A549 (cell line): ENCODE measurements at places on chromosomes 5 and 9. TPM values are rescaled to one million over a fixed set of nuclear protein-coding genes. Genes with fewer than 3 reads are reported as not detected.

GRCh38 chr9:113381909-113382411 is 5.2 kb upstream of the HDHD3 start:
- no peak for DNase-seq

Gene IFNA13
- not detected in 3 replicates for polyA plus RNA-seq

Gene KIF3A
- polyA plus RNA-seq: 12.8 to 15.6 TPM (median 13.8 TPM) in 3 replicates

GRCh38 chr9:20929276-20929675 is 102.2 kb downstream of the HACD4 start:
- no peak for DNase-seq
